ENCODE measurements at places on chromosomes 3 and 15.

GRCh38 chr3:172216911-172217310 is 177.5 kb downstream of the FNDC3B start:
- DNase-seq, result no peak

DNA sequence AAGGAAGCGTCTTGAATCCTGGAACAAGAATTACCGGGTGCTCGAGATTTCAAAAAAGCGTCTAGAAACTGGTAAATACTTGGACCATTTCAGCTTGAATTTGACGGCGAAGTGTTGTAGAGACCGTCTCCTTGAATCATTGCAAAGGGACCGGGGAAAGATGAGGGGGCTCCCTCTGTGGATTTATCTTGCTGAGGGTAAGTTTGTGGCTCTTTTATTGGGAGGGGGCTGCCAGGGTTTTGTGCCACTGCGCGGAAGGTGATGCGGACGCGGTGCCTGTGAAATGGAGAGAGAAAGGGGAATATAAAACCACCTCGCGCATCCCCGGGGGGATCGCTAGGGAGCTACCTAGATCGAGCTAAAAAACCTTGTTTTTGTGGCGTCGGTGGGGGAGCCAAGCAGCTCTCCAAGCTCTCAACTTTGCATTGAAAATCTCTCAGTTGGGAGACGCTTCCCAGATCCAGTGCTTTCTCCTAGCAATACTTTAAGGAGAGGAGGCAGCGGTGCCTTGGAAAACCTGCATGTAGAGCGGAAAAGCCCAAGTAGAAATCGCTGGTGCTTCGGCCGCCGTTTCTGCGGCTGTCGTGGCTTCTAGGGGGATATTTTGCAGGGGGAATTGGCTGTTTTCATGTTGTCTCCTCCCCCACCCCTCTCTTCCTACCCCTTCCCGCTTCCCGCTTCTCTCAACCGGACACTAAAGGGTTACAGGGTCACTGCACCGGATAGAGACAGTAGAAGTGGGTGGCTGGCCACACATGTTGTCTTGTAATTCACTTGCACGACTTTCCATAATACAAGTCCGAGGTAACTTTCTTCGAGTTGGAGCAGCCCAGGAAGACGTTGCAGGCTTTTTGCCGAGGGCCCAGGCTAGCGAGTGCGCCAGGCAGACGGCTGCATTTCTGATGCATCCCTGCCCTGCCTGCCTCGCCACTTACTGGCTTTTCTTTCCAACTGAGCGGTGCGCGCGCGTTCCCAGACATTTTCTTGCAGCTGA is 187.6 kb downstream of the NLGN1 start:
- DNase-seq, result no peak

DNA sequence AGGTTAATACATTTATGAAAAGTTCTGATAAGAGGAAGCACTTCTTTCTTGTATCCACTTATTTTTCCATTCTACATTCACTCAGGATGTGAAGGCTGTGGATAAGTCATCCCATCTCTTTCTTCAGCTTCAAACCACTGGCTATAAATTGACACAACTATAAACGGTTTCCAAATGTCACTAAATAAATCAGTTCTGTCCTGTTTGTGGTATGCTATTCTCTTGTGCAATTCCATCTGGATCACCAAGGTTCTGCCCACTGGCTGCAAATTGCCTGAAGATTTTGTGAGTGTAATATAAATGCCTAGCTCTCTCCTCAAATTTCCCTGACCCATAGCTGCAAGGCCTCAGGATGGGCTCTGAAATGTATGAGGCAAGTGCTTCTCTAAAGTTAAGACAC is 7.1 kb upstream of the LMOD3 start:
- DNase-seq, result no peak

GRCh38 chr3:184505076-184505878 is 56.3 kb upstream of the EPHB3 start:
- DNase-seq, result no peak

GRCh38 chr3:148646126-148646665 is 51.5 kb upstream of the AGTR1 start:
- DNase-seq, result no peak

- no peak for DNase-seq
Measured at GRCh38 chr15:27757052-27757451, 342.1 kb downstream of the OCA2 start.

GRCh38 chr15:69793781-69794451 is 303.8 kb downstream of the TLE3 start:
- no peak for DNase-seq

DNA sequence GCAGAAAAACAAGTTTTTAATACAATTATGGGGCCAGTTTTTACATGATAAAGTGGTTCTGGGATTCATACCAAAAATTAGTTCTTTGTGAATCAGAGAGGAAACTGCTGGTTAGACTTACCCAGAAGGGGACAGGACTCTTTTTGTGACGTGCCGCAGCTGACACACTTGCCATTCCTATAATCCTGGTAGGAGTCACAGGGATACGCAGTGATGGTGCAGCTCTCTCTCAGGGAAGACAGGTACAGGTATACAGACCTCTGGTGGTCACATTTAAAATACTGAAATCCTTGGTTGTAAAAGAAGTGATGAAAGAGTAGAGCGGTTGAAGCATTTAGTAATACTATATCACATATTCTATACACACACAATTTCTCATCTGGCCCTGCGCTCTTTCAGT is 20.2 kb upstream of the TMEM41A start:
- DNase-seq, result no peak

GRCh38 chr15:63602595-63602994 is 5.4 kb downstream of the FBXL22 start:
- no peak for DNase-seq

- no peak for DNase-seq
Measured at GRCh38 chr3:149016669-149017541, 25.6 kb downstream of the GYG1 start.

DNA sequence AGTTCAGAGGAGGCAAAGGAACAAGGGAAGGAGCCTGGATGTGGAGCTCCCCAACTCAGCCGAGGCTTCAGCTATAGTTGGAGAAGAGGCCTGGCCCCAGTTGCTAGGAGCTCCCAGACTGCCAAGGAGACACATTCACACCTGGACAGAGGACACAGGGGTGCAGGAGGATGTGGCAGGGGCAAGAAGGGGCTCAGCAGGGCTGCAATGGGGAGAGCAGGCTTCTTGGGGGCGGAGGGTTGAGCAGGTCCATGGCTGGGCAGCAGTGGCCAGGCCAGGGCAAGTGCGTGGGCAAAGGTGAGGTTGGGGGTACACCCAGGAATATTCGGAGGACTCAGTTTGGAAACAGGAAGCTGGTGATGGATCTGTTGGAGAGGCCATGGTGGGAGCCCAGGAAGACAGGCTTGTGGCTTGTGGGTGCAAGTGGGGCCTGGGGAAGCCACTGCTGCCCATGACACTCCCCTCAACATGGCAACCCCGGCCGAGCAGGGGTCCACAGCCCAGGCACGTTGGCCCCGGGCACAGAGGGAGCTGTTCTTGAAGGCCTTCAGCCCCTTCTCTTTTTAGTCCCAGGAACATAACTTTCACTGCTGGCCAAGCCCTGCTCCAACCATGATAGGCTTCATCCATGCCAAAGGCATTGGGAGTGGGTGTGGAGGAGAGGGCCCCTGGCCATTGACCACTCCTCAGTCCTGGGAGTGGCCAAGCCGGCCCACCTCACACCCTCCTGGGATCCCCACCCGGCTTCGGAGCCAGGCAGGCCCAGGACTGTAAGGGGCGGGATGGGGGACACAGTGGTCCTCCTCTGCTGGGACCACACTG is 33.3 kb downstream of the TSPAN3 start:
- DNase-seq, result peak; percentile 13

GRCh38 chr15:62968699-62969098 is 73.8 kb upstream of the TPM1 start:
- DNase-seq, result no peak

DNA sequence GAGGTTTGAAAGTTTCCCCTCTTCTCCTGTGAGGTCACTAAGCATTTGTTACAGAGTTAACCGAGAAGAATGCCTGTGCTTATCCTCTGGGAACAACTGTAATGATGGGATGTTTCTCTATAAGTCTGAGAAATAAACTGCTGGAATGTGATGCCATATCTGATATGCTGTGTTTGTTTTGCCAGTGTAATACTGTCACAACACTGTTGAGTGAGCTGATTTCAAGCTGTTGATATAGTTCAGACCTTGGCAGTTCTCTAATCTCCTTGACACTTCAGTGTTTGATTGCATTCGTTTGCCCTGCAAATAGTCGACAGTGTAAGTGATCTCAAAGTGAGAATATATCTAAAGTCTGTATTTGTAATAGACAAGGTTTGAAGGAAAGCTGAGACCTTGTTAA is 73.3 kb downstream of the PTPRG start:
- DNase-seq, result no peak

GRCh38 chr3:179244878-179245277 is 6.0 kb downstream of the KCNMB3 start:
- no peak for DNase-seq

DNA sequence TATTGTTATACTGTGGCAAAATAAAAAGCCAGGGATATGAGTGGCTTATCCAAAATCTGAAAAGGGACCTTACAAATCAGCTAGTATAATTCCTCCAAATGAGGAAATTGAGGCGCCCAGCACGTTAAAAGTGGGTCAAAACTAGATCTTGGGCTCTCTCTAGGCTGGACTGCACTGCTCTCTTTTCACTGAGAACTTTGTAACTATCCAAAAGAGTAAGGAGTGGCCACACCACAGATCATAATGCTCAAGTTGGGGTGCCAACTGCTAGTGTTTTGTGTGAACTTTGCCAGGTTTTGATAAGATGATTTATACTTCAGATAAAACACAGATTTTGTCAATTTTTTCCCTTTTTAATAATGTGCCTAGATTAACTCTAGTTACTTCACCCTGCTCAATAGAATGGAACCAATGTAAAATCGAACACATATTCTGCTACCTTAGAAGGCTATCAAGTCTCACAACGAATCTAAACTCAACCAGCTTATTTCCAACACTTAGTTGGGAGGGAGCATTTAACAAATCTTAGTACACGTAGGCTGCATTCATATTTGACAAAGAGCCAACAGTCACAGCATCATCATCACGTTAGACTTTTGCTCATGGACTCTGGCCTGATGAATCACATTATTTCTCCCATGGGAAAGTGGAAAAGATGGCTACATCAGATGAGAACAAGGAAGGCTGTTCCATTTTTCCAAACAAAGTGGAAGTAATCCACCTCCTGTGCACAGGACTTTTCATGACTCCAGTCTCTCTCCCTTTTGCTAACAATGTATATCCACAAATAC is 64.4 kb downstream of the ABI3BP start:
- DNase-seq, result no peak

GRCh38 chr15:77160562-77161478 is 89.9 kb upstream of the TSPAN3 start:
- no peak for DNase-seq

GRCh38 chr3:20529911-20530310 is 343.9 kb upstream of the SGO1 start:
- DNase-seq, result no peak
